ENCODE measurements at places on chromosomes 16 and 17. TPM values are rescaled to one million over a fixed set of nuclear protein-coding genes. Genes with fewer than 3 reads are reported as not detected.

The GPR179 gene
- total RNA-seq = not detected

The AXIN2 gene
- 3.1 TPM for total RNA-seq

The MYO15A gene
- 0.24 TPM for total RNA-seq

The CMTM2 gene
- not detected for total RNA-seq

The TMC7 gene
- 2.2 TPM for total RNA-seq

The PLCG2 gene
- total RNA-seq = 0.36 TPM

The MT1G gene
- total RNA-seq = 13.5 TPM

The KRTAP3-2 gene
- total RNA-seq = not detected

The CETP gene
- total RNA-seq = 4.8 TPM

The MMP15 gene
- total RNA-seq = 2.6 TPM

The C17orf100 gene
- total RNA-seq = 0.39 TPM

The ANTKMT gene
- 18.0 TPM for total RNA-seq

The PIK3R6 gene
- not detected for total RNA-seq

The KIAA0753 gene
- 8.7 TPM for total RNA-seq

The C16orf96 gene
- total RNA-seq = not detected

The UNC45B gene
- total RNA-seq = not detected

The PRSS33 gene
- not detected for total RNA-seq

The SLC22A31 gene
- total RNA-seq = not detected

All from RPMI7951 (cell line).